ENCODE measurements at places on chromosomes 3 and 15.

DNA sequence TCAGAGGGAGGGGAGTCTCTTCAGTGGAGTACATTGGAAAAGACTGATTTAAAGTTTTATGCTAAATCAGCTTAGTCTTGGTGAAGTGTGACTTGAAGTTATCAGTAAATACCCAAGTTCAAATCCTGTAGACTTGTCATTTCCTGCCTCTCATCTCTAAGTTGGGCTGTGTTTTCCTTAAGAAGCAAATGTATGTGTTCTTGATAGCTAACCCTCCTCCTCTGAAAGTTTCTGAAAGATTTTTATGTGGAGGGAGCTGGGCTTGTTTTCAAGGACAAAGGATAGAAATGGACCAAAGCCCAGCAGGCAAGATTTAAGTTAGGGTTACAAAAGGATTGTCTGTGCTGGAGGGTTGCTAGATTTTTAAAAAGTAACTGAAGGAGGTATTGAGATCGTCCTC lies 4.2 kb downstream of the MAPKBP1 start:
- peak; percentile 60 for DNase-seq

DNA sequence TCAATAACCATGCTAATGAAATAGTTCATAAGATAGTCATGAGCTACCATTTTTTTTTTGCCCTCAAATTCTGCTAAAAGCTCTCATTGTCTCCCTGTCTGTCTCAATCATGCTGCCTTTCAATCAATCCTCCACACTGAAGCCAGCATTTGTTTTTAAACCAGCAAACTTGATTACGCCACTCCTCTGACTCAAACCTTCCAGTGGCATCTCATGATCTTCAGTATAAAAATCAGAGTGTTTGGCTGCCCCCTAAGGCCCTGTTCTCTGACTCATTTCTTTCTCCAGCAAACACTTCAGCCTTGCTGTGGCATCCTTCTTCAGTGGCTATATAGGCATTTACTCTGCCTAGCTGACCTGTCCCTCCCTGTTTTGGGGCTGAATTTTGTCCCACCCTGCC lies 36.0 kb upstream of the EOMES start:
- no peak for DNase-seq

DNA sequence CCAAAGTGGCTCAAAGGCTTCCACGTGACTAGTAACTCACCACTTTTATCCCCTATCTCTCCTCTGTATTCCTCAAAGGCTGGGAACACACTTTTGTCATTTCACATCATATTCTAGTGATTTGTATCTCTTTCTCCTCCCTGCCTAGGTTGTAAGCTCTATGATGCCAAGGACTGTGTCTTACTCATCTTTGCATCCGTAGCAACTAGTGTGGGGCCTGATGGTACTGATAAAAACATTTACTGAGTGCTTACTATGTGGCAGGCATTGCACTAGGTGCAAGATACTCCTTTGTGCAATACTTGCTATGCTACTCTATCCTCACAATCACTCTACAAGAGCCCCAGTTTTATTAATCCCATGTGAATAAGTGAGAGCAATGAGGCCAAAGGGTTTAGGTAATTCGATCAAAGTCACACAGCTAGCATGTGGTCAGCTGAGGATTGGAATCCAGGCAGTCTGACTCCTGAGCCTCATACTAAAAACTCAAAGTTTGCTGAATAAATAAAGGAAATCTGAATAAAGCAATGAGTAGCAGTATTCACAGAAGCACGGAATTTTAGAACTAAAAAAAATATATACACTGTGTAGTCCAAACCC lies 342.6 kb upstream of the ICE2 start:
- DNase-seq, result no peak

DNA sequence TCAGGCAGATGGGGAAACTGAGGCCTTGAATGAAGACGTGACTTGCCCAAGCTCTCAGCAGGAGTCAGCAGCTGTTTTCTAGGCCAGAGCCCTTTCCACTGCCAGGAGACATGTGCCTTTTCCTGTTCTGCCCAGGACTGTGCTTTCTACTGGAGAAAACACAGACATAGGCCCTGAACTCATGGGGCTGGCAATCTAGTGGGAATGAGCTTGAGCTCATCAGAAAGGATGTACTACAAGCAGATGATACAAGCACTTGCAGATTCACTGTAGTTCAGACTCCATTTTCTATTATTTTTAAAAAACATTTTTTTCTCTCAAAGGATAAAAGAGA lies 14.4 kb downstream of the MASP1 start:
- DNase-seq, result no peak

Measured in lung microvascular endothelial cell (primary cell).